Astrocyte (in vitro differentiated cells and primary cell): ENCODE measurements at places on chromosomes 6 and 20.
A peak's percentile ranks its signal among the peaks of the same experiment; 100 is the strongest.

DNA sequence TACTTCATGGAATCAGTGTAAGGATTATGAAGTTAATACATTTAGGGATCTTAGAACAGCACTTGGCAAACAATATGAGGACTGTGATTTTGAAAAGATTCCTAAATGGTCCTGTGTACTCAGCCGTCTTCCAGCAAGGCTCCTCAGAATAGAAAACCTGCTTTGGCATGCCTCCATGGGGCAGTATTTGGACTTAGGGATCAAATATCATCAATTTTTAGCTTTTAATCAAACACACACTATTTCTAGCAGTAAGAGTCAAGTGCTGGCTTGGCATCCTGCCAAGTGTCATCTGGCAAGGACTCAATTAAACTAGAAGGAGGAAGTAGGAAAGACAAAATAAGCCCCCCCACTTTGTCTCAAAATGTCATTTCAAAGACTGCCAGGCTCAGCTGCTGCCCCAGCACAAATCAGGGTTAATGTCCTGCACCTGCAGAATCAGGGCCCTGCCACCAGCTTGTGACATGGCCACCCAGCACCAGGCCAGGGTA, 40.8 kb downstream of the IYD start:
- no peaks in the 10 kb centered on the region for H3K36me3 ChIP-seq
- H3K27me3 ChIP-seq, result no peaks in the 10 kb centered on the region
- no peak for DNase-seq
- no peak overlapping the region for H3K4me3 ChIP-seq
- no peak overlapping the region for H3K27ac ChIP-seq
- H3K4me1 ChIP-seq, result peaks cover 26% of the 10 kb centered on the region

- DNase-seq, result no peak
- no peaks in the 10 kb centered on the region for H3K36me3 ChIP-seq
- H3K4me3 ChIP-seq, result no peak overlapping the region
- H3K27me3 ChIP-seq, result no peaks in the 10 kb centered on the region
- H3K27ac ChIP-seq, result no peak overlapping the region
These were observed 22.9 kb downstream of the STX7 start for GRCh38 chr6:132490024-132490423.

DNA sequence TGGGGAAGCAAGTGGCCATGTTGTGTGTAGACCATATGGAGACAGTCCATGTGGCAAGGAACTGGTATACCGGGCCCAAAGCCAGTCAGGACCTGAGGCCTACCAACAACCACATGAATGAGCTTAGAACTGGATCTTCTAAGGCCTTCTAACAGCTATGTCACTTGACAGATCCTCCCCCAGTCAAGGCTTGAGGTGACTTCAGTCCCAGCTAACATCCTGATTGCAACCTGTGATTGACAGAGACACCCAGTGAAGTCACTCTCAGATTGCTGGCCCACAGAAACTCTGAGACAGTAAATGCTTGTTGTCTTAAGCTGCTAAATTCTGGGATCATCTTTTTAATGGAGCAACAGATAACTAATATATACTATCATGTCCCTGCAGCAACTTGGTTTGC, 32.9 kb downstream of the AHI1 start:
- H3K27me3 ChIP-seq, result no peaks in the 10 kb centered on the region
- no peaks in the 10 kb centered on the region for H3K4me1 ChIP-seq
- H3K27ac ChIP-seq, result no peak overlapping the region
- no peak for DNase-seq

DNA sequence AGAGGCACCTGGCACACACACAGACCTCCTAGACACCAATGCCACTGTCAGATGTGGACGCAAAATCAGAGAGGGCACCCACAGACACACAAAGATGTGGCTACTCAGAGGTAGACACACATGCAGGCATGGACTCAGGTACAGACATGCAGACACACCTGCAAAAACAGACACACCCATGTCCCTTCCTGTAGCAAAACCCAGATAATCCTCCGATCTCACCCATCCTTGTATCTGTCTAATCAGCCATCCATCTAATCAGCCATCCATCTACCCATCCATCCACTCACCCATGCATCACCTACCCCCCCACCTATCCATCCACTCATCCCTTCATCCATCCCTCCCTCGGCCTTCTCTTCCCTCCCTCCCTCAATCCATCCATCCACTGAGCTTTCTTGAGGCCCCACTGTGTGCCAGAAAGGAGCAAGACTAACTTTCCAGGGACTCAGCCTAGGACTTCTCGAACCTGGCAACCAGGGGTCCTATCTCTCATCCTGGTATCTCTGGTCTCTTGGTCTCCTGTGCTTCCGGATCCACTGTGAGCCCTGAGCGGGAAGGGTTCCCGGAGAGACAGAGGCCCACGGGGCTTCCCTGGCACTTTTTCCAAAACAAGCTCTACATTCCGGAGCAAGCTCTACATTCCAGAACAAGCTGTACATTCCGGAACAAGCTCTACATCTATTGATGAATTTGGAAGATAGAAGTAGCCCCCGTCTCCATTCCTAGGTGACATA, 1.1 kb upstream of the TGM2 start:
- DNase-seq, result no peak
- H3K36me3 ChIP-seq, result peaks cover 3% of the 10 kb centered on the region
- H3K4me1 ChIP-seq, result peaks cover 50% of the 10 kb centered on the region
- no peak overlapping the region for H3K4me3 ChIP-seq
- H3K27me3 ChIP-seq, result no peaks in the 10 kb centered on the region
- H3K27ac ChIP-seq, result no peak overlapping the region

- H3K4me3 ChIP-seq, result no peak overlapping the region
- no peak for DNase-seq
- H3K27me3 ChIP-seq, result peaks cover 12% of the 10 kb centered on the region
- H3K4me1 ChIP-seq, result peaks cover 13% of the 10 kb centered on the region
- H3K36me3 ChIP-seq, result no peaks in the 10 kb centered on the region
These were observed 6.0 kb downstream of the SLC22A23 start for GRCh38 chr6:3450888-3451287.

- no peaks in the 10 kb centered on the region for H3K4me1 ChIP-seq
- no peaks in the 10 kb centered on the region for H3K27me3 ChIP-seq
- H3K4me3 ChIP-seq, result no peak overlapping the region
- H3K36me3 ChIP-seq, result peaks cover 36% of the 10 kb centered on the region
- DNase-seq, result no peak
These were observed 49.9 kb downstream of the SLC35A1 start for GRCh38 chr6:87522686-87523085.

GRCh38 chr6:145863366-145863765, 48.8 kb upstream of the FBXO30 start:
- no peak overlapping the region for H3K27ac ChIP-seq
- no peak overlapping the region for H3K4me3 ChIP-seq
- H3K27me3 ChIP-seq, result no peaks in the 10 kb centered on the region
- H3K36me3 ChIP-seq, result no peaks in the 10 kb centered on the region
- DNase-seq, result no peak
- no peaks in the 10 kb centered on the region for H3K4me1 ChIP-seq

GRCh38 chr6:32945108-32945760, 4.4 kb upstream of the HLA-DMB start:
- H3K27me3 ChIP-seq, result peaks cover 20% of the 10 kb centered on the region
- peak; percentile 35 for DNase-seq
- H3K27ac ChIP-seq, result no peak overlapping the region
- no peaks in the 10 kb centered on the region for H3K4me1 ChIP-seq

GRCh38 chr20:62133051-62133845, 9.9 kb downstream of the PSMA7 start:
- no peak overlapping the region for H3K4me3 ChIP-seq
- no peaks in the 10 kb centered on the region for H3K27me3 ChIP-seq
- peaks cover 53% of the 10 kb centered on the region for H3K36me3 ChIP-seq

- H3K4me3 ChIP-seq, result no peak overlapping the region
- H3K36me3 ChIP-seq, result peaks cover 9% of the 10 kb centered on the region
- no peaks in the 10 kb centered on the region for H3K27me3 ChIP-seq
- H3K27ac ChIP-seq, result no peak overlapping the region
- no peak for DNase-seq
These were observed 177.2 kb upstream of the RNF24 start for GRCh38 chr20:4192378-4193068.

DNA sequence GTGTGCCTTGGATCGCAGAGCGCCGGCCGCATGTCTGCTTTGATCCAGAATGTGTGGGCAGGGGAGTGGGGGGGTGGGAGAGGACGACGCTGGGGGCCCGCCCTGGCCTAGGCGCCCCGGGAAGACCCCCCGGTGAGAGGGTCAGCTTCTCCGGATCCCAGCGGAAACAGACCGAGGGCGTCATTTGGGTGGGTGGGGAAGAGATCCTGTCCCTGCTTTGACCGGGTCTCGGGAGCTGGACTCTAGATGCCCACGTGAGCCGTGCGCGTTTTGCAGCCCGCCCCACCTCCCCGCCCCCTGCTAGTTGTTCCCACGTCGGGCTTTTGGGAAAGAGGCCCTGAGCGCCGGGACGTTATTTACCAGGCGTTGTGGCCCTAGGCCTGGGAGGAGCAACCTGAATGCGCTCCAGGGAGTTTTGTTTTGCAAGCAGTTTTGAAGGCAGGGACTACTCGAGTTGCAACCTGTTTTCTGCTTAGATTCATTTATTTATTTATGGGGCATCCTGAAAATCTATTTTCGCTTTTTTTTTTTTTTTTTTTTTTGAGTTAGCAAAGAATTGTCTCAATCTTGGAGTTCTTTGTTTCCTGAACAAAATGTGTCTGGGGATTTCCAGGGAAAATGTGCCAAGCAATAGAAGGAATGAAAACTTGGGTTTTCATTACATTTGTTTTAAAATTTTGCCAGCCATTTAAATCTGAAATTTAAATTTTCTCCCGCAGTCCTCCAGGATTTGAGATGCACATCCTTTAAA, 1.6 kb downstream of the DSP start:
- H3K27me3 ChIP-seq, result peaks cover 2% of the 10 kb centered on the region
- H3K4me3 ChIP-seq, result peak overlapping the region; percentile 72
- peak overlapping the region; percentile 90 for H3K27ac ChIP-seq
- H3K36me3 ChIP-seq, result no peaks in the 10 kb centered on the region
- DNase-seq, result peak; percentile 26
- peaks cover 13% of the 10 kb centered on the region for H3K4me1 ChIP-seq

- peaks cover 40% of the 10 kb centered on the region for H3K36me3 ChIP-seq
- no peaks in the 10 kb centered on the region for H3K27me3 ChIP-seq
- DNase-seq, result peak; percentile 59
- no peak overlapping the region for H3K4me3 ChIP-seq
- peak overlapping the region; percentile 56 for H3K27ac ChIP-seq
These were observed 26.1 kb downstream of the RRBP1 start for GRCh38 chr20:17655865-17656479.

- DNase-seq, result no peak
- no peaks in the 10 kb centered on the region for H3K36me3 ChIP-seq
- peak overlapping the region; percentile 1 for H3K4me3 ChIP-seq
- H3K4me1 ChIP-seq, result peaks cover 21% of the 10 kb centered on the region
- H3K27ac ChIP-seq, result no peak overlapping the region
These were observed 71.4 kb upstream of the NHSL1 start for GRCh38 chr6:138570725-138571029.
